ENCODE measurements at places on chromosomes 11 and 22.

DNA sequence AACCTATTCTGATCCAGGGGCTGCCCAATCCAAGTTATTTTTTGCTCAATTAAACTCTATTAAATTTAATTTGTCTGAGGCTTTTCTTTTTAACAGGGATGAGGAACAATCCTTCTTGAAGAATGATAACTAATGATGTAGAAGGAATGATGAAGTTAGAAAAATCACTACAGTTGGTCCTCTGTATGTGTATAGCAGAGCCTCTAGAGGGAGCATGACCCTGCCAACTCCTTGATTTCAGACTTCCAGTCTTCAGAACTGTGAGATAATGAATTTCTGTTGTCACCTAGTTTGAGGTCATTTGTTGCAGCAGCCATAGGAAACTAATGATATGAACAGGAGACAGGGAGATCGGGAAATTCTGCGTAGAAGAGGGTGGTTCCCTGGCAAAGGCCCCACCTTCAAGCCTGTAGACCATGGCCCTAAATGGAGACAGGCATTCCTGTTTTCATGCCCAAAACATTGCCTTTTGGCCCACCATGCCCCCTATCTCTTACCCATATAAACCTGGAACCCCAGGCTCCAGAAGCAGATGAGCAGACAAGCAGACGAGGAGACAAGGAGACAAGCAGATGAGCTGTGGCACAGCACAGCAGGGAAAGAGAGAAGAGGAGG lies 7.7 kb upstream of the QSER1 start:
- no peak for DNase-seq

- no peak for DNase-seq
Measured at GRCh38 chr11:2767801-2768200, 68.0 kb upstream of the KCNQ1OT1 start.

GRCh38 chr11:116257092-116257491 lies 515.7 kb downstream of the BUD13 start:
- no peak for DNase-seq

DNA sequence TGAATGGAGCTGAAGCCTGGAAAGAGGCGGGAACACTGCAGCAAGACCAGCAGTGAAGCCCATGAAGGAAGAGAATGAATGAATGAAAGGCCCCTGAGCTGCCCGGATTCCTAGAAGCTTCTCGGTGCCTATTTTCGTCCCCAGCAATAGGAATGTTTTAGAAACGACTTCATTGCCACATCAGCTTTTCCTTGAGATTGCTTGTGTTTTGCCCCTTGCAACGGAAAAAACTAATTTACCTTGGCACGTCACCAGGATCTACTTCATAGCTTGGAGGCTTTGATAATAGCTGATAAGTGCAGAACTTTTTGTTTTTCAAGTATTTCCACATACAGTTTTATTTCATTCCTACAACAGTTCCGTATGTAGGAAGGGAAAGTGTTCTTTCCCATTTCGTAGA lies 248.9 kb upstream of the NARS2 start:
- no peak for DNase-seq

- DNase-seq = no peak
Measured at GRCh38 chr11:101835506-101836063, 79.2 kb upstream of the CEP126 start.

DNA sequence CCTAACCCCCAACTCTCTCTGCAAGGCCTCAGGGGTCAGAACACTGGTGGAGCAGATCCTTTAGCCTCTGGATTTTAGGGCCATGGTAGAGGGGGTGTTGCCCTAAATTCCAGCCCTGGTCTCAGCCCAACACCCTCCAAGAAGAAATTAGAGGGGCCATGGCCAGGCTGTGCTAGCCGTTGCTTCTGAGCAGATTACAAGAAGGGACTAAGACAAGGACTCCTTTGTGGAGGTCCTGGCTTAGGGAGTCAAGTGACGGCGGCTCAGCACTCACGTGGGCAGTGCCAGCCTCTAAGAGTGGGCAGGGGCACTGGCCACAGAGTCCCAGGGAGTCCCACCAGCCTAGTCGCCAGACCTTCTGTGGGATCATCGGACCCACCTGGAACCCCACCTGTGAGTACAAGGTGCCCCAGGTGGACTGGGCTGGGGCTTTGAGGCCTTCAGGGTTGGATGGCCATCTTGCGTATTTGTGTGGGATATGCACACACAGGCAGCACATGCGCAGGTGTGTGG lies at the start of gene BEST1:
Gene BEST1, plus strand, starts transcription at position 317 of the 513 bp plus-strand sequence. CDS start 1,456 bp downstream, outside the sequence.
- no peak for DNase-seq

GRCh38 chr11:102955624-102956023 lies at the start of gene MMP13:
MMP13 (minus strand) TSS chr11:102955732; CDS start chr11:102955705, 27 bp downstream.
- no peak for DNase-seq

DNA sequence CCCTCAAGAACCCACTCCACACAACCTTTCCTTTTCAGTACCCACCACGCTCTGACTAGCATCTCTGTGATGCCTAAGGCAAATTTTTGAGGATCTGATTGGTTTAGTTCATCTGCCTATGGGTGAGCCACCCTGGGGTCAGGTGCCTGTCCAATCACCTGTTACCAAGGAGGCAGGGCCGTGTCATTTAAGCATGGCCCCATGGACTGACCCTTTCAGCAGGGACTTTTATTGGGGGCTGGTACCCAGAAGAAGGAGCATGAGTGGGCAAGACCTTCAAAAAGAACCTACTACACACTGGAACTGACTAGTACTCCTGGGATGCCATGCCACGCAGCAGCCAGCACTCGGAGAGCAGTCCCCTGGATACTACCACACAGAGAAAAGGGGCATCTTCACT lies 28.4 kb downstream of the C11orf91 start:
- no peak for DNase-seq

- DNase-seq = no peak
Measured at GRCh38 chr22:37402184-37402506, 25.1 kb downstream of the ELFN2 start.

- no peak for DNase-seq
Measured at GRCh38 chr22:44780876-44781449, 28.6 kb downstream of the ARHGAP8 start.

DNA sequence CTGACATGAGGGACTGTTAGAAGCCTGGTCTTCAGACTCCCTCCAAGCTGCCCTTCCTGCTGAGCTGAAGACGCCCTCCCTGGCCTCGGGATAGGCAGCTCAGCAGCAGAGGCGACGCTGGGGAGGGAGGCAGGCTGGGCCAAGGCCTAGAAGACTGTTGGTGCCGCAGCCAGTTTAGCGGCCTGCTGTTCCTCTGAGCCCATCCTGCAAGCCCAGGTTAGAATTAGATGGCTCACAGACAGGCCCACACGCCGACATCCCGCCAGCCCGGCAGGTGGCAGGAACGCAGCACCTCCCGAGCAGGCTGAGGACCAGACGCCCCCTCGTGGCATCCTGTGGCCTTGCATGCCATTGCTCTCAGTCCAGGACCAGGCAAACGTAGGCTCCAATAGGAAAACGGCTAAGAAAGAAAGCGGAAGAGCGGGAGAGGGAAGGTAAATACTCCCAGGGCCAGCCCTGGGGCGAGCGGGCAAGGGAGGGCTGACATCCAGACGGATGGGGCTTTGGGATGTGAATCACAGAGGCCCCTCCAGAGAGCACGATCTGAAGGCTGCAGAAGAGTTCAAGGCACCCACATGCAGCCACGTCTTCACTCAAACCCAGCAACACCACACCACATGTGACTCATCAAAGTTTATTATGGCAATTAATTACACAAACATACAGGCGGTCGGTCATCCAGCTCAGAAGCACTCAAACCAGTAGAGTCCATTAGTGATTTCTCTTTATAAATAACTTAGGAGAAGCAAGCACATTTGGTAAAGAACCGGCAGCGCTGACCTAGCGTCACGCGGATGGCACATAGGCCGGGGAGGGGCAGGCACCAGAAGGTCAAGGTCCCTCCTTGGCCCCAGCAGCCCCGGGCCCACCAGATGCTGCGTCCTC lies 27.6 kb downstream of the CD5 start:
- peak; percentile 94 for DNase-seq

DNA sequence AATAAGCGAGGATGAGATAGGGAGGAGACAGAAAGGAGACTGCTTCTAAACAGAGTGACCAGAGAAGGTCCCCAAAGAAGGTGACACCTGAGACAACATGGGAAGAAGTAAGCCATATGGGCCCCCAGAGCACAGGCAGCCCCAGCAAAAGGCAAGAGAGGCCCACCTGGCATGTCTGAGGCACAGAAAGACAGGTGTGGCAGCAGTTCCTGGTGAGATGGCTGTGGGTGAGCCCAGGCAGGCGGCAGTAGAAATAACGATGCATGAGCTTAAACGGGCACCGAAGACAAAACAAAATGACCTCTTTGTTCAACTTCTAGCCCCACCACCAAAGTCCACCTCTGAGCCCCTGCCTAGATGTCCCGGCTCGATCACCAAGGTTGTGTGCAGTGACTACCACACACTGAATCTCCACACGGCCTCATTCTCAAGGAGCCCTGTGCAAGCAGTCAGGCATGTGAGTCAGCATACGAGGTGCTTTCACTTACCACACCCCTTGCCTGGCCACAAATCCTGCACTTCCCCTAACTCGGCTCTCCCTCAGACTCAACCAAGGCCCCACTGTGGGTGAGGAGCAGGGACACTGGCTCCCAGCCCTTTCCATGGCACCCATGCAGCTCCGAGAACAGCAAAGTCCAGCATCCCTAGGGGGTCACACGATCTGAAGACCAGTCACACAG lies 77.6 kb downstream of the PACSIN2 start:
- peak; percentile 50 for DNase-seq

GRCh38 chr11:4903484-4903883 lies at the start of gene OR51A7:
OR51A7 (plus strand) TSS chr11:4903783; CDS start chr11:4907370, 3,587 bp downstream.
- DNase-seq = no peak

- peak; percentile 69 for DNase-seq
Measured at GRCh38 chr11:96149743-96150555, 193.0 kb downstream of the MAML2 start.

DNA sequence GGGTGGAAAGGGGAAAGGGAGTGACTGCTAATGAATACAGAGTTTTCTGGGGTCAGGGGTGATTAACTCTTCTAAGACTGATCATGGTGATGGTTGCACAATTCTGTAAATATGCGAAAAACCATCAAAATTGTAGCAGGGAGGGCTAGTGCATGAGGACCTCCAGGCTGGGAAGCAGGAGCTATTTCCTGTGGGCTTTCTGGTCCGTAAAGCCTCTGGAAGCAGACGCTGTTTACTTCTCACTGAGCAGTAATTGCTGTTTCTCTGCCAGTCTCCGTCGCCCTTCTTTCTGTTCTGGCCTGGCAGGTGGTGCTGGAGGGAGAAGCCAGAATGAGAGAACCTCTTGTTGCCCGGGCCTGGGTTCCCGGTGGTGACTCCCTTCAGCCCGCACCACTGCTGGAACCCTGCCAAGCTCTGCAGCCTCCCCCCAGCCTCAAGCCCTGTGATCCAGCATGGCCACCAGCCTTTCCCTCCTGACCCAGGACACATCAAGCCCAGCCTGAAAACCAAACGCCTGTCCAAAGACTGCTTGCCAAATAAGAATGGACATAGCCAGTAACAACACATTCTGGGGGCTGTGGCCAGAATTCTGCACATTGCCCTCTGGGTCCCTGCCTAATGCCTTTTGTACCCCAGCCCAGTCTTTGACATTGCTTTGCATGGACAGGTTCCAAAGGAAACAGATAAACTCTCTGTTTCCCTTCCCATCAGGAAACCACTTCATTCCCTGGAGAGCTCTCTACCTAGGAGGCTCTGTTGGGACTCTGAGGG lies 201.0 kb upstream of the NAV2 start:
- no peak for DNase-seq

DNA sequence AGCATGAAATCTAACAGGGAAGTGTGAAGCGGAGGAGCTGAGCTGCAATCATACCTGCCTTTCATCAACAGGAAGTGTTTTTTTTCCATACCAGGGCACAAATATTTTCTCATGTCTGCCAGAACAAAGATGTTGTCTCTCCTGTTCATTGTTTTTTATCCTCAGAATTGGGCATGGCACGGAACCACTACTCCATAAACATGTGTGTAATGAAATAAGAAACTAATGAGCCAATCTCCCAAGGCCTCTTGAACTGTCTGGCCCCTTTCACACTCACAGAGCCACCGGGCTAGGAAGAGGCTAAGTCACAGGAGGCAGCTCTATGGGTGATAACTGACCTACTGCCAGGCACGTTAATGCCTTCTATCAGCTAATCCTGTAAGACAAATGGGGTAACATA lies 124.4 kb downstream of the ETS1 start:
- no peak for DNase-seq

DNA sequence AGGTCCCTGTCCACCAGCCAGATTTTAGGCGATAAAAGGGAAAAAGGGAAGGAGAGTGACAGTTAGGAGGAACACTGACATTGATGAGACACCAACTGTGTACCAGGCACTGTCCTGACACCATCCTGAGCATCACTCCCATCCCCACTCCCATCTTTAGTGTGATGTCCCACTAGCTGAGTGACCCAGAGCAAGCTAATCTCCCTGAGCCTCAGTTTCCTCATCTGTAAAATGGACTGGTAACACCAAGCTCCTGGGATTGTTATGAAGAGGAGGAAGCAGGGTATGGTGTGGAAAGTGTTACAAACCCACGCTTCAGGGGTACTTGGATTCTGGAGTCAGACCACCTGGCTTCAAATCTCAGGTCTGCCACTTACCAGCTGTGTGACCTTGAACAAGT lies 8.5 kb upstream of the P2RY6 start:
- DNase-seq = no peak

DNA sequence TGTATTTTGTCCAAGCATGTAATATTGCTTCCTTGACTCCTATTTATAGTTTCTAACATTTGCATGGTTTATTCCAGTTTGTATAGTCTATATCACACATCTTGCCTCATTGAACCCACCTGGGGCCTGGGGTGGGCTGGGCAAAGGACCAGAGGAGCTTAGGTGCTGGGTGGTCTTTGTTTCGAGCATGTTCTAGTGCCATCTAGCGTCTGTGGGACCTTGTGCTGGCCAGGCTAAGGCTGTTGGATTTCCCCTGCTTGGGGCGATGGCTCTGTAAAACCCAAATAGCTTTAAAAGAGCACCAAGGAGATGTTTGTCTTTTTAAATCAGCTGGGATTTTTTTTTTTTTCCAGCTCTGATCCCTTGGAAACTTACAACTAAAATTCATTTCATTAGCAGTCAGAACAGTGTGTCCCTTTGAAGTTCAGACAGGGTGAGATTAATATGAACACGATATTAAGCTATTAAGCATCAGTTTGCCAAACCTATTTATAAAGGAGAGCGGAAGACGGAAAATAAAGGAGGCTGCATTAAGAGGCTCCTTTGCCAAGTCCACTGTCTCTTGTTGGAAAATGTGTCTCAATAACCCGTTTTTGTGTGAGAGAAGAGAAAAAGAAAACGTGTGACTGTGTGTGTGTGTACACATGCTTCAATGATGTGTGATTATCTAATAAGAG lies 157.4 kb downstream of the COMMD9 start:
- DNase-seq = peak; percentile 23

GRCh38 chr11:46520971-46521745 lies 72.7 kb downstream of the AMBRA1 start:
- DNase-seq = peak; percentile 53
